ENCODE measurements at places on chromosomes 5 and 9. TPM values are rescaled to one million over a fixed set of nuclear protein-coding genes. Genes with fewer than 3 reads are reported as not detected.

KCNV2 gene
- total RNA-seq = not detected

ARHGEF28 gene
- not detected for total RNA-seq

PLCXD3 gene
- not detected for total RNA-seq

EIF4E1B gene
- not detected for total RNA-seq

CDX1 gene
- total RNA-seq = not detected

FYB1 gene
- total RNA-seq = 93.7 TPM

LNPEP gene
- total RNA-seq = 39.4 TPM

SAXO1 gene
- total RNA-seq = not detected

PCDHA9 gene
- not detected for total RNA-seq
